ENCODE measurements at places on chromosomes 13 and 19.

GRCh38 chr13:41900918-41901317 is 60.0 kb downstream of the VWA8 start:
- no peak for DNase-seq

- no peak for DNase-seq
Measured at GRCh38 chr19:35518313-35518712, 4.9 kb upstream of the DMKN start.

- no peak for DNase-seq
Measured at GRCh38 chr13:48443442-48444208, 30.7 kb upstream of the LPAR6 start.

DNA sequence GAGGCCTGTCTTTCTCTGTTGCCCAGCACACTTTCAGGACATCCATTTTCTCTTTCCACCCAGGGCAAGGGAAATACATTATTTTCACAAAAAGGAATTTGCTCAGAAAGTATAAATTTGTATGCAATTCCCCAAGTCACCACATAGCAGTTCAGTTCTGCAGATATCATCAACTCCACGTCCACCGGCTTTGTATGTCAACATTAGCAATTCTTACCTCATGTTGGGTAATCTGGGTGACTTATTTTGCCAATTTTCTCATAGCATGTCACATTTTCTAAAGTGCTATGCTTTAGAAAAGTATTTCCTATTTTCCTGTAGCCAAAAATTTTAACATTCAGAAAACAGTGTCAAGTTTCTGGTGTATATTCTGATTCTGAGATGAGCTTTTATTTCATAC is 501.8 kb downstream of the EFNB2 start:
- no peak for DNase-seq

DNA sequence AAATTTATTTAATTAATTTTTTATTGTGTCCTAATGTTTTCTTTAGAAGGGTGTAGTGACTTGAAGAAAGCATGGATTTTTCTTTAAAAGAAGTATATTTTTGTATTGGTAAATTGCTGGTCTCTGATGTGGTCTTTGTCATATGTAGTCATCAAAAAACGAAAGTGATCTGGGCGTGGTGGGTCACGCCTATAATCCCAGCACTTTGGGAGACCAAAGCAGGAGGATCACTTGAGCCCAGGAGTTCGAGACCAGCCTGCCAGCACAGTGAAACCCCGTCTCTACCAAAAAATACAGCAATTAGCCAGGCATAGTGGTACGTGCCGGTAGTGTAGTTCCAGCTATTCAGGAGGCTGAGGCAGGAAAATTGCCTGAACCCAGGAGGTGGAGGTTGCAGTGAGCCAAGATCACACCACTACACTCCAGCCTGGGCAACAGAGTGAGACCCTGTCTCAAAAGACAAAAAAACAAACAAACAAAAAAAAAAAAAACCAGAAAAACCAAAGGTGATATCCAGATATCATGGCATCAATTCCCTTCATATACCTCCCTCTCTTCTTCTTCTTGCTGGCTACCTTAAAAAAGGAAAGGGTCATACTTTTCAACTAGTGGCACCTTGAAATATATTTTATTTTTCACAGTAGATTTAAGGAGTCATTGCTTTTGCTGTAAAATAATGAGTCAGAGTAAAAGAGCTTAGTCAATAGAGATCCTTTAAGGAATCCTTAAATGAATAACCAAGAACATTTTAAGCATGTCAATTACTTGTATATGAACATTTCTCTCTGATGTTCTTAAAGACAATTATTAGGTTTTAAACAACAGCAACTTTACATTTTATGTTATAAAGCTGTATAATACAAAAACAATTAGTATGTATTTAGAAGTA is 19.9 kb downstream of the KCTD4 start:
- no peak for DNase-seq

DNA sequence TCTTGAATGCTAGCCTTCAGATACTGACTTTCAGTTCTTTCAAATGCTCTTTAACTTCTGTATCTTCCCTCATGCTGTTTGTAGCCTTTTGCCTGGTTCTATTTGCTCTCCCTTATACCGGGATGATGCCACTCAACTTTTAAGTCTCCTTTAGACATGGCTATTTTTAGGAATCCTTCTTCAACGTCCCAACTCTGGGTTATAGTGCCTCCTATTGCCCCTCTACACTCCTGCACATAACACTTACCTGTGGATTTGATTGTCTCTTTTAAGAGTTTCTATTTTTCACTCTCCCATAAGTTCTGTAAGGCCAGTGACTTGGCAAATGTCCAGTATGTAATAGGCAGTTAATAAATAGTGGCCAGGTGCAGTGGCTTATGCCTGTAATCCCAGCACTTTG is 343.0 kb downstream of the KLF5 start:
- no peak for DNase-seq

Data from Karpas-422 (cell line).